ENCODE measurements at places on chromosomes 7 and 10. TPM values are rescaled to one million over a fixed set of nuclear protein-coding genes. Genes with fewer than 3 reads are reported as not detected.

C7orf57 gene
- total RNA-seq = 0.29 TPM

GRCh38 chr10:84415539-84416244, 87.3 kb downstream of the CCSER2 start:
- DNase-seq = no peak

GRCh38 chr10:14564268-14564744, 210.4 kb downstream of the FAM107B start:
- DNase-seq = peak; percentile 29

DNA sequence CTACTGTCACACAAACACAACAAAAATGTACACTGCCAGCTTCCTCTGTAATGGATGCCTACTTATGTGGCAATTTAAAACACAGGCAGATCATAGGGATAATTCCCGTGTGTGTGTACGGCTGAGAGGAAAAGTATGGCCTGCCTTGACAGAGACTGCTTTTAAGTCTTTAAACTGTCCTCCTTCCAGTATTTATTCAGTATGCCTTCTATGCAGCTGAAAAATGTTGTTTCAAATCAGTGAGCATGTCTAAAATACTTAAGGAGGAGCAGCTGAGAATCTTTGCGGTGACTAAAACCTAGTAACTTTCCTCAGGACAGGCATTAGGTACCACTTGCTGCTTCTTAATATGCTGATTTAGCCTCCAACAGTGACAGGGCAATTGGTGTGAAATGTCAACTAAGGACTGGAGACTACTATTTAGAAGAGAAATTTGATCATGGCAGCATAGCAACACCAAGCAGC, 126.3 kb downstream of the CACNA2D1 start:
- DNase-seq = peak; percentile 60

ADARB2 gene
- total RNA-seq = 0.11 TPM

- DNase-seq = no peak
Observed at GRCh38 chr7:28142650-28143049, 37.9 kb downstream of the JAZF1 start.

DNA sequence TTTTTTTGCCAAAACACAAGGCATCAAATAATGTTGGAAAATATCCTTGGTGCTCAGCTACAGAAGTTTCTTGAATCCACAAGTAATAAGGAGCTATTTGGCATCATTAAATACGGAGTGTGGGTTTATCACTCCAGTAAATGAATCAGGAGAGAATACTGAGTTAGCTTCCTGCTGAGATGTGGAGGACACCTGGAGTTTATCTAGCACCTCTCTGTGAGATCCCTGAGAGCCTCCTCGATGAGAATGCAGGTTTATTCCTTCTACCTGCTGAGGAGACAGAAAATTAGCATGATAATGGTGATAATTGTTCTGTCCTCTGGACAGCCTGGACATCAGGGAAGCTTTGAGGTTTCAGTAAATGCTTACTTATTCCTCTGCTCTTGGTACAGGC, 40.5 kb downstream of the NRG3 start:
- no peak for DNase-seq

DNA sequence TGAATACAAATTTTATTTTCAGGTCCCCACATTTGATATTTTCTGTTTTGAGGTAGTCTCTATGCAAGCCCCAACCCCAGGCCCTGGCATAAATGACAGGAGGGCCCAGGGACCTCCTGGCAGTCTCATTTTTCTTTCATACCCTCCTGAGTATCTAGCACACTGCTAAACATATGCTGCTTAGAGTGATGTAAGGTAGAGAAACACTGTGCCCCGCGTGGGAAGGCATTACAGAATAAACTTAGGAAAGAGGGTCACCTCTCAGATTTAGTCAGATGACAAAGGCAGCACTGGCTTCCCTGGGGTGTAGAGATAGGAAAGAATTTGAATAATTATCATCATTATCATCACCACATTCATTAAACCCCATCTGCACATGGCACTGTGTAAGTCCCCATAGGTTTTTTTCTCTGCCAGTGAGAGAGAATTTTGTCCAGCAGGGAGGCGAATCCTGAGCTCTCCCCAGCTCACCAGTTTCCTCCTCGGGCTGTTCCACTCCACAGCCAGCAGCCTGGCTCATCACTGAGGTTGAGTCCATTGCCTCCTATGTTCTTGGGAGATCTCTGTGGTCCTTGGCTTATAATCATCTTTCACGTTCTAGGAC, 507.3 kb upstream of the GALNT17 start:
- no peak for DNase-seq

DNA sequence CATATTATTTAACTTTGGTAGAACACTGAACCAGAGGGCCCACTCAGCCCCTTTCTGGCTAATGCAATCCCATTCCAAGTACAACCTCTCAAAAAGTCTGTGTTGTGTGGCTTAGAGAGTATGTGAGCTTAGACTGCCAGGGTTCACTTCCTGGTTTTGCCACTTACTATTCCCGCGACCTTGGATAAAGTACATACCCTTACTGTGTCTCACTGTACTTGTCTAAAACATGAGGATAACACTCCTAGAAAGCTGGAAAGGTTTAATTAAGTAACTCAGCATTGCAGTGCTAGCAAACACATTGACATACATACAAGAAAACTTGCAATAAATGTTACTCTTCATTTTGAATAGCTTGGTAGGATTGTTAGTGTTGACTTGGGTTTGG, 215.8 kb downstream of the CHCHD3 start:
- no peak for DNase-seq

GRCh38 chr10:100985336-100985735, 2.0 kb downstream of the MRPL43 start:
- no peak for DNase-seq

PTPRZ1 gene
- not detected for total RNA-seq

ZSCAN25 gene
- 8.8 TPM for total RNA-seq

- DNase-seq = no peak
Observed at GRCh38 chr7:82594665-82595064, 151.1 kb upstream of the CACNA2D1 start.

GRCh38 chr7:23964715-23965114, 254.7 kb downstream of the STK31 start:
- no peak for DNase-seq

DNA sequence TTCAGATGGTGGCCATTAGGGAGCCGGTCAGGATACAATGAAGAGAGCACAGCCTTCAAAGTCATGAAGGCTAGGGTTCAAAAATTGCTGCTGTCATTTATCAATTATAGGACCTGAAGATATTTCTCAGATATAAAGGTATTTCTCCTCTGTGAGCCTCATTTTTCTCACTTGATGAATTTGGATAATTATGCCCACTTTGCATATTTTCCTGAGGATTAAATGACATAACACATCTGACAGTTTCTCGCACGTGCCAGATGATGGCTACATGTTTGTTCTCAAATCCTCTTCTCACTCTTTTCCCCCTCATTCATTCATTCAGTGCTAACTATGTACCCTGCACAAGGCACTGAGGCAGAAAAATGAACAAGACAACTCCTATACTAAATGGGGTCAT, 391.6 kb downstream of the INHBA start:
- DNase-seq = no peak

WIPF3 gene
- not detected for total RNA-seq
